Caco-2 (cell line): ENCODE measurements at places on chromosomes 11 and 22.

DNA sequence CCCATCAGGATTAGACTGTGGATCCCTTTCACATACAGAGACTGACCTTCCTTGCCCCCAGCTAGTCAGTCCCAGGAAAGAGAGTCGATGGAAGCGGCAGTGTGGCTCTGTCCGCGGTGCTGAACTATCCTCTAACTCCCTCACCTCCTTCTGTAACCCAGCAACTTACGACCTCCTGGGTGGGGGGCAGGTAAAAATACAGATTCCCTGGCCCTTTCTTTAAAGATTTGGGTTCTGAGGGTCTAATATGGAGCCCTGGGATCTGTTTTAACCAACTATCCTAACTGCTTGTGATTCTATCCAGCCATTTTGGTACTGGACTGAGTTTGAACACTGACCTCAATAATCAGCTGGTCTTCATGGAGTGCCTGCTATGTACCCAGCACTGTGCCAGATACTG, 23.2 kb downstream of the MFNG start:
- DNase-seq, result peak; percentile 66

- no peak for DNase-seq
Observed at GRCh38 chr11:2587976-2588748, 111.6 kb downstream of the KCNQ1OT1 start.

DNA sequence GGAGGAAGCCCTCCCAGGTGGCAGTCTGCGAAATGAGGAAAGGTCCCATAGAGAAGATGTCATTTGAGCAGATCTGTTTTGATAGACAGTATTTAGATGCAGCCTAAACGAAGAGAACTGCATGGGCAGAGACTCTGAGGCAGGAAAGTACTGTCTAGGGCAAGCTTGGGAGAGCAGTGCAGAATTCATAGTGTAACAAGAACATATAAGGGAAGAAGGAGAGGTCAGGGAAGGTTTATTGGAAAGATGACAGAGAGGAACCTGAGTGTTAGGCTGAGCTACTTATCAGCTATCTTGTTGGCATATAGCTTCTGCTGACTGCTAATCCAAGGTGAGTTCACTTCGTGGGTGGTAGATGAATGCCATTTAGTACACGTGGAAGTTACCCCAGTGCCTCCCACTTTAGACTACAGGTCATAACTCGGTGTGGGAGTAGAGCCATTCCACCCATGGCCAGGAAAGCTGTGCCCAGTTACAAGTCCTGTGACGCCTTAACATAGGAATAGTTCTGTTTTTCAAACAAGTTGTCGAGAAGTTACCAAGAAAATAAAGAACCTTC, 99.5 kb downstream of the DBX1 start:
- no peak for DNase-seq

- no peak for DNase-seq
Observed at GRCh38 chr22:37299969-37300509, 17.7 kb downstream of the CYTH4 start.
